ENCODE measurements at places on chromosomes 13 and 19.

- no peak for DNase-seq
Observed at GRCh38 chr13:84649853-84650252, 767.6 kb upstream of the SLITRK1 start.

DNA sequence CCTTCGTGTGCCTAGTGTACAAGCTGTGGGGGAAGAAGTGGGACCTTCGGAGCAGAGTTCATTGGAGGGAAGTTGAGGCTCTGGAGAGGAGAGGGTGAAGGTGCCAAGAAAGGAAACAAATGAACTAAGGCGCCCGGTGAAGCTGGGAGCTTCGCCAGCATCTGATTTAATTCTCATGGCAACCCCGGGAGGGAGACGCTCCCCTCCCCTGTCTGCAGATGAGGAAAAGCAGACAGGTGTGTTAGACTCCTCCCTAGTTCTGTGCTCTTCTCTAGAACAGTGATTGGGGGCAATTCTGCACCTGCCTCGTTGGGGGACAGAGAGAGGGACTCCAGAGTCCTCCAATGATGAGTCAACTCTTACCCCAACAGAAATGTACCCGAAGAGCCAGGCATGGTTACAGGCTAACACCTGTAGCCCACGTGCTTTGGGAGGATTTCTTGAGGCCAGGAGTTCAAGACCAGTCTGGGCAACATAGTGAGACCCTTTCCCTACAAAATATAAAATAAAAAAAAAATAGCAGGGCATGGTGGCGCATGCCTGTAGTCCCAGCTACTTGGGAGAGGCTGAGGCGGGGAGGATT is 4.2 kb downstream of the SSC5D start:
- no peak for DNase-seq

DNA sequence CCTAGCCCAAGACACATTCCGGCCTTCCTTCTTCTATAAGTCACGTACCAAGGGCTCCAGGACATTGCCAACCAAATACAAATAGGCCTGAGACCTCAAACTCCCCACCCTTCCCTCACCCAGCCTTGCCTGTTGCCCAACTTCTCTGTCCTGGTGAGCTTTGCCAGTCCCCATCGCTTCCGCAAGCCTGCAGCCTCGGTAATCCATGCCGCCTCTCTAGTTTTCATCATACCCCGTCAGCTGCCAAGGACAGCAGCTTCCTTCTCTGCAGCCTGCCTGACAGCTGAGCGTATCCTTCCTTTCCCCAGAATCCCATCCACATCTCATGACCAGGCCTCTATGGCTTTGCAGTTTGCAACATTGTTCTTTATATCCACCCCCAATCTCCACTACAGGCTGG is 36.6 kb upstream of the POMP start:
- no peak for DNase-seq

GRCh38 chr19:45767881-45768654 is 984 bp downstream of the SIX5 start:
- DNase-seq: no peak

DNA sequence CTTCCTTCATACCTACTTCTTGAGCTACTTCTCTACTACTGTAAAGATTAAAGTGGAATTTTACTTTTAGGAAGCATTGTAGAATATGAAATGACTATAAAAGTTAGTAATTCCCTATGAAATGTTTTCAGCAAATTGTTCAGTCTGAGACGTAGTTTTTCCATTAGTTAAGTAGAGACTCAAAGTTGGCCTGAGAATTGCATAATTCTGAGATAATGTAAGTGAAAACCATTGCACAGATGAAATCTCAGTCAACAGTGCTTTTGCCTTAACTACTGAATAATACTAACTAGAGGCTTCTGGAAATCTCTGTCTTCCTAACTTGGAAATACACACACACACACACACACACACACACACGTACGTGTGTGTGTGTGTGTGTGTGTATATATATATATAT is 125.9 kb downstream of the FGF14 start:
- no peak for DNase-seq

DNA sequence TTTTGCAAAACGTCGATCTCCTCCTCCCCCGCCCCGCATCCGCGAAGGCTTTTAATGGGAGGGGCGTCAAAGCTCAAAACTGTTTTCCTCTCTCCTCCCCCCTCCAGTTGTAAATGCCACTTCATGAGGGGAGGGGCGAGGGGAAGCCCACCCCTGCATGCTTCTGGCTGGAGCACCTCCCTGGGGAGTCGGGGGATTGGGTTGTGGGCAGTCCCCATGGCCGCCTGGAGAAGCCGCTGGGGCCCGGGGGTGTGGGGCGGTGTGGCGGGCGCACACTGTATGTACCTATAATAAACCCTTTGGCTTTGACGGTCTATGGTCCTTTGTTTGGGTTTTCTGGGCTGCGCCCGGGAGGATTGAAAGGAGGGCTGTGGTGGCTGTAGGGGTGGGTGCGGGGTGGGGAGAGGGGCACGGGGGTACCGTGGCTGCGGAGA is 505 bp upstream of the SHKBP1 start:
- DNase-seq: no peak

- DNase-seq: no peak
Observed at GRCh38 chr19:57786286-57786685, 16.8 kb downstream of the ZNF586 start.

DNA sequence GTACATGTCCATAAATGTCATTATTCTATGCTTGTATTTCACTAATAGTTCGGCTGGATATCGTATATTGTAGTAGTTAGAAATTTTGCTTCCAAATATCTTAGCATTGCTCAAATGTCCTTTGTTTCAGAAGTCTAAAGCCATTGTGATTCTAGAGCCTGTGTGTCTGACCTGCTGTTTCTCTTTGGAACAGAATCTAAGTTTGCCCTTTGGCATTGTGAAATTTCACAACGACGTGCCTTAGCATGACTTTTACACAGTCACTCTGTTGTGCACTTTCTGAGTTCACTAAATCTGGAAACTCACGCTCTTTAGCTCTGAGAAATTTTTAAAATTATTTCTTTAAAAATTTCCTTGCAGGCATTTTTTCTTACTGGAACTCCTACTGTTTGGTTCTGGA is 152.2 kb downstream of the TBC1D4 start:
- no peak for DNase-seq

DNA sequence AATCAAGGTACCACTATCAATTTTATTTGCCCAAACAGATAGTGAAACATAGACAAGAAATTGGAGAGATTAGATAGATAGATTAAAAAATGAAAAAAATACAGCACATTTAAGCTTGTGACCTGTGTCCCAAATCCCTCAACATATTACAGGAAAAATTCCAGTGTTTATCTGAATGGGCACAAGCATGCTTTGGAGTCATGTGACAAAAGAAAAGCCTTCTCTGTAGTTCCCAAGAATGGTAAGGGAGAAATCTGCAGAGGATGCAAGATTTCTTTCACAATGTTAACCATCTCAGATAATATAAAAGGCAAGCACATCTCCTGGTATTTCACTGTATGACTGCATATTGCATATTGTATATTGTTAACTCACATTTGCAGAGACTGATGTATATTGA is 168.0 kb downstream of the PCDH9 start:
- DNase-seq: no peak

- no peak for DNase-seq
Observed at GRCh38 chr13:96903085-96903484, 91.2 kb downstream of the OXGR1 start.

DNA sequence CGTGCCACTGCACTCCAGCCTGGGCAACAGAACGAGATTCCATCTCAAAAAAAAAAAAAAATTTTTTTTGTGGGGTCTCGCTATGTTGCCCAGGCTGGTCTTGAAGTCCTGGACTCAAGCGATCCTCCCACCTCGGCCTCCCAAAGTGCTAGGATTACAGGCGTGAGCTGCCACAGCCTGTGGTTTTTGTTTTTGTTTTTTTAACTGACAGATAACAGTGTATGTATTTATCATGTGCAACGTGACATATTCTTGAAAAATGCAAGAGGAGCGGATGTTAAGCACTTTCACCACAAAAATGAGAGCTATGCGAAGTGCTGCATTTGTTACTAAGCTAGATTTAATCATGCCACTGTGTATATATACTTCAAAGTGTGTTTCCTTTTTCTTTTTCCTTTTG is 49.0 kb downstream of the ARHGEF18 start:
- DNase-seq: no peak

- DNase-seq: no peak
Observed at GRCh38 chr13:41052441-41052840, 8.9 kb upstream of the WBP4 start.

DNA sequence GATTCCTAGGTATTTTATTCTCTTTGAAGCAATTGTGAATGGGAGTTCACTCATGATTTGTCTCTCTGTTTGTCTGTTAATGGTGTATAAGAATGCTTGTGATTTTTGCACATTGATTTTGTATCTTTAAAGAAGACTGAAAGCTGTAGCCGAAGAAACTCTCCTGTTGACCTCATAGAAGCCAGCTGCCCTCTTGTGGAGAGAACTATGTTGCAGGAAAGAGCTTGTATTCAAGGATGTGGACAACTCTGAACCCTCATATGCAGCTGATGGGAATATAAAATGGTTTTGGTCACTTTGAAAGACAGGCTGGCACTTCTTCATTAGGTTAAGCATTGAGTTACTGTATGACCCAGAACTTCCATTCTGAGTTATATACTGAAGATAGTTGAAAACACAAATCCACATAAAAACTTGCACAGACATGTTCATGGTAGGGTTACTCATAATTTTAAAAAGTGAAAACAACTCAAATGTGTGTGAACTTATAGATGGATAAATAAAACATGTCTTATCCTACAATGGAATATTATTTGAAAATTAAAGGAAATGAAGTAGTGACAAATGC is 65.8 kb upstream of the SLITRK6 start:
- DNase-seq: no peak

- no peak for DNase-seq
Observed at GRCh38 chr13:38883783-38884182, 106.8 kb downstream of the STOML3 start.

DNA sequence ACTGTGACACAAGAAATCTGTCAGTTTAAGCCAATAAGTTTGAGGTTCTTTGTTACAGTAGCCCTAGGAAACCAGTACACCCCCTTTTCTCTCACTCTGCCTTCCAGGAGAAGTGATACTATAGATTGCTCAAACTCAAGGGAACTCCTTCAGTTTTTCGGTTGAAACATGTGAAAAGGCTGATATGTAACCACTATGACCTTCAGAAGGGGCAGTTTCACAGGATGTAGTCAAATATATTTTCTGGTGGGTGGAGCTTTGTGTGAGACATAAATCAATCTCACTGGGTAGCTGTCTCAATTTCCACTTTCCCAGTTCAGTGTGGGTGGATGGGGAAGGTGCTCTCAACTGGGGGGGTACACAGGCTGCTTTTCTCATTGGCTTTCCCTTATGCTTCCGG is 41.7 kb downstream of the HTR2A start:
- DNase-seq: no peak

GRCh38 chr13:91238036-91238435 is 109.5 kb upstream of the MIR17HG start:
- DNase-seq: no peak

- DNase-seq: no peak
Observed at GRCh38 chr19:16433986-16434385, 37.8 kb downstream of the EPS15L1 start.

DNA sequence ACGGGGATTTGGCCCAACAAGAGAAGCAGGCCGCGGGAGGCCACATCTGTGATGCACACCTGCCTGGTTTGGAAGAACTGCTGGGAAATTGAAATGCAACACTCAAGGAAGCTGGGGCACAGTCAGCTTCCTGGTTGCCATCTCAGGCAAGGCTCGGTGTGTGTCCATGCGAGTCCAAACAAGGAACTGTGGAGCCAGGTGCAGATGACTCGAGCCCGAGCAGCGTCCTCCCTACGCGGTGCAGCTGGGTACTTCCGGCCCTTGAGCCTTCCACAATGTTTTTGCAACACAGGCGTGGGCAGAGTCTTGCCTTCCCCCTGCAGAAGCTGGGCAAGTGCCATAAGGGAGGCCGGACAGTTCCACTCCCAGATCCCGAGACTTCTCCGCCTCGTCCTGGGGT is 94.6 kb downstream of the CRYL1 start:
- DNase-seq: no peak

DNA sequence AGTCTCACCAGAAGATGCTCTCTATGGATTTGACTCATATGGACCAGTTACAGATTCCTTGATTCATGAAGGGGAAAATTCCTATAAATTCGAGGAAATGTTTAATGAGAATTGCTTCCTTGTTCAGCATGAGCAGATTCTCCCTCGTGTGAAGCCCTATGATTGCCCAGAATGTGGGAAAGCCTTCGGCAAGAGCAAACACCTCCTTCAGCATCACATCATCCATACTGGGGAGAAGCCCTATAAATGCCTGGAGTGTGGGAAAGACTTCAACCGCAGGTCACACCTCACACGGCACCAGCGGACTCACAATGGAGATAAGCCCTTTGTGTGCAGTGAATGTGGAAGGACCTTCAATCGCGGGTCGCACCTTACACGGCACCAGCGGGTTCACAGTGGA is 10.7 kb downstream of the ZNF460 start:
- no peak for DNase-seq

DNA sequence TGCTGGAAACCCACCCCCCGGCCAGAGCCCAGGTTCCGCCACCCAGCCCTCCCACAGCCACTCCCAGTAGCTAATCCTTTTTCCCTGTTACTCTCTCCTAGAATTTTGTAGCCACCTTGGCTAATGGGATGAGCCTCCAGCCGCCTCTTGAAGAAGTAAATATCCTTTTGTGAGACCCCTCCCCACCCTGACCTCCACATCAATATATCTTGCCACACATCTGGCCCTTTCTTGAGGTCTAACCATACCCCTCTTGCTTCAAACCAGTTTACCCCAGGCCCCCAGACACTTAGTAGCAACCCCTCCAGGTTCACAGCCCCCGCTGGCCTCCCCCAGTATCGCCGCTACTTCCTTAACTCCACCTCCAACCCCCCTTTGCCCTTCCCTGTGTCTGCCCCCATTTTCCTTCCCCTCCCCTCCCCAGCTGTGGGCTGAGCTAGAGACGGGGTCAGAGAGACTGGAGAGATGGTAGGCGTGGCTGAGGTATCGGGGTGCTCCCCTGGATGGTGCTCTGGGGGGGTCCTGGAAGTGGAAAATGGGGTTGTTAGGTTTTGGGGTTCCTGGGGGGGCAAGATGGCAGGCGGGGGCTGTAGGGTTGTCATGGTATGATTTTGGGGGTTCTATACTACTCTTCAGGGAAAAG is 2.8 kb downstream of the PRMT1 start:
- DNase-seq: no peak

GRCh38 chr19:43562698-43563241 is 12.6 kb downstream of the XRCC1 start:
- DNase-seq: peak; percentile 41

DNA sequence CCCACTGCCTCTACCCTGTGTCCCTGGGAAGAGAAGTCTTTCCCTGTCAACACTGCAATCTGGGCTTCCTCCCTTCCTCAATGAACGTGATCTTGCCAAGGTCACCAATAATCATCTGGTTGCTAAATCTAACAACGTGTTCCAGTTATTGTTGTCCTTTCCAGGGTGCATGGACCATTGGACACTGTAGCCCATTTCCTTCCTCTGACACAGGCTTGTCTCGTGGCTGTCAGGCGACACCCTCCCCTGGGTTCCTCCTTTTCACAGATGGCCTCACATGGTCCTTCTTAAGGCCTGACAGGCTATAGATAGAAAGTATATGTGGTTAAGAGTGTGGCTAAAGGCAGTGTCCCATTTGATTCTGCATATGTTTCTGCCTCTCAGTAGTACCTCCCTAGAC is 67.7 kb upstream of the STARD13 start:
- no peak for DNase-seq

- no peak for DNase-seq
Observed at GRCh38 chr13:67175836-67176459, 54.2 kb downstream of the PCDH9 start.

Data from stromal cell of bone marrow (primary cell).